ENCODE measurements at places on chromosomes 2 and 18.

GRCh38 chr18:6811816-6812215 lies 82.3 kb downstream of the ARHGAP28 start:
- DNase-seq, result no peak

DNA sequence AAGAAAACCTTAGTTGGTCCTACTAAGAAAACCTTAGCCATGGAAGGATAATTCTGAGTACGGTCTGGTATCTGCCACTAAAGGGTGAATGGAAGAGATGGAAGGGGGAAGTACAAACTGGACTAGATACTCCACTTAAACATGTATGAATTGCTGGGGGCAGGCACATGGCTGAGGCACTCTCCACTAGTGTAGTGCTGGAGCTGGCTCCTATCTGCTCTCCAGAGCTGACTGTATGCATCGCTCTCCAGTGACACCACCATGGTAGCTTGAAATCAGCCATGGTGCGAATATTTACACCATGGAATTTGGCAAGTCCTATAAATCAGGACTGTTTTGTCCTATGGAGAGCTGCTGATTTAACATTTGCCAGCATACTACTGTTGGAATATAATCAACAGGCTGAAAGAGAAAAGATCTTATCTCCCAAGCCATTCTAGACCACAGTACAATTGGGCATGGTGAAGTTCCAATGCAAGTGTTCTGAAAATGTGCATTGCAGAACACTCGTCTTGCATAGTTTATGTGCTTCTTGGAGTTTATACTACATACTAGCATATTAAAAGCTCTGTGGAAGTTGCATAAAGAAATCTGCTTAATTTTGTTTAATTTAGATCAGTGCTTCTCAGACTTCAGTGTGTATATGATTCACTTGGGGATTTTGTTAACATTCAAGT lies 277.4 kb downstream of the TDRD15 start:
- no peak for DNase-seq

DNA sequence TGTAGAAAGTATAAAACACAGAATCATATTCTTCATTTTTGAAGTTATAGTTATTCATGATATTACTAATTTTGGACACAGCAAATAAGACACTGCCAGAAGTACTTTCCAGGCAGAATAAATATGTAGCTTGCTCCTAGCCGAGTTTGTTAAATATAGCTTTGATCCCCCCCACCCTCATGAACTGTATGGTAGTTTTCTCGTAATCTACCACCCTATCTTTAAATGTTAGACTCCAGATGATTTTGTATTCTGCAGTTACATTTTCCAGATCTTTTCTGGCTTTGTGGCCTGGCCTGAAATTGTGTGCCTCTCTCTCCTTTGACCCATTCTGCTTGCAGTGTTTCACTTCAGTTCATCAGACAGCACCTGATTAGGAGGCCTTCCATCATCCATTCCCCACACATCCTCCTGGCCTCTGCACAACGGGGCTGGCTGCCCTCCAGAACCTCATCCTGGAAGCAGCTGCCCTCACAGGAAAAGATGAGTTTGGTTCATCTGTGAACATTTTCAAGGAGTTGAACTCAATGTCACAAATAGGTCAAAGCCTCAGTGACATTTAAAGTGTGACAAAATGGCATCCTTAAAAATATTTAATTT lies 4.7 kb upstream of the KCNJ3 start:
- no peak for DNase-seq

DNA sequence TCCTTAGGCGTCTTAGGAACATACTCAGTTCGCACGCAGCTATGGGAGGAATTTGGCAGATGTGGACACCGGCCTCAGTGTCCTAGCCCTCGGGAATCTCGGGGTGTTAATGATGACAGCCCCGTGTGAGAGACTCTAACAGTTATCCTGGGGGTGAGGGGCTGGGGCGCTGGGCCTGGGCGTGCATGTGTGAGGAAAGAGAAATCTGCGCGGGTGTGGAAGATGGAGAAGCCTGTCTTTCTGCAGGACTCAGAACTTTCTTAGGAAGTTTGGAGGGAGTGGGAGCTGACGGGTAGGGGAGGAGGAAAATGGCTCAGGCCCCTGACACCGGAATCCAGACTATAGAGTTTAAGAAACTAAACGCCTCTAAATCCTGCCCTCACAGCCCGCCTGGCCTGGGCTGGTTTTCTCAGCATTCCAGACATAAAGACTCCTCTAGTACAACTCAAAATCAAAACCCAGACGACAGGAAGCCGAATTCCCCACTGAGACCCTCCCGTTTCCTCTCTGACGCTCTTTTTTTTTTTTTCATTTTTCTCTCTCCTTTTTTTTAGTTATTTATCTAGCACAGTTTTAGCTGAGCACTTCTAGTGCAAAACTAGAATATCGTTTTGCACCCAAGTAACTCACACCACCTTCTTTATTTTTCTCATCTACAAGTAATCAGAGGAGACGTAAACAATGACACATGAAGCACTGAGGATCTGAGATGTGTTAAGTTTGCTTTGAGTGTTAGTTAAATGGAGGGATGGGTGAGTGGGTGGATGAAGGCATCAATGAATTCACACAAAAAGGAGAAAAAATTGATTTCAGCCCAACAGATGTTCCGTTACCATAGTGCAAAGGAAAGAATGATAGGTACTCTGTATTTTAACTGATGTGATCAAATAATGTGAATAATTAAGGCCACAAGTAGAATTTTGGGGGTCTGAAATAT lies 1.2 kb upstream of the HAAO start:
- no peak for DNase-seq

- no peak for DNase-seq
Observed at GRCh38 chr18:64747803-64748202, 598.9 kb upstream of the LINC00305 start.

DNA sequence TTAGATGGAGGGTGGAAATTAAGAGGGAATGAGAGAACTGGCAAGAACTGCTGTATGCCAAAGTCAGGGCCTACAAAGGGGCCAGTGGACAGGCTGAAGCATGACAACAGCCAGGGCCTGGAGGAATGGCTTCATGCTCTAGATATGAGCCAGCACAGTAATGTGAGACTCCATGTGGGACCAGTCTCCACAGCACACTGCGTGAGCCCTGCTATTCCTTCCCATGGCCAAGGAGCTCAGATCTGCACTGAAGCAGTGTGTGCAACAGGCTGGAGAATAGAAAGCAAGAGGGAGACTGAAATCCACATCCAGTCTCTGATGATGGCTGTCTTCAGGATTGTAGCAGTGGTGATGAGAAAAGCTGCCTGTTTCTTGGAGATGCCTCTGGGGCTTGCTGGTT lies 162.8 kb downstream of the TPGS2 start:
- DNase-seq, result no peak

DNA sequence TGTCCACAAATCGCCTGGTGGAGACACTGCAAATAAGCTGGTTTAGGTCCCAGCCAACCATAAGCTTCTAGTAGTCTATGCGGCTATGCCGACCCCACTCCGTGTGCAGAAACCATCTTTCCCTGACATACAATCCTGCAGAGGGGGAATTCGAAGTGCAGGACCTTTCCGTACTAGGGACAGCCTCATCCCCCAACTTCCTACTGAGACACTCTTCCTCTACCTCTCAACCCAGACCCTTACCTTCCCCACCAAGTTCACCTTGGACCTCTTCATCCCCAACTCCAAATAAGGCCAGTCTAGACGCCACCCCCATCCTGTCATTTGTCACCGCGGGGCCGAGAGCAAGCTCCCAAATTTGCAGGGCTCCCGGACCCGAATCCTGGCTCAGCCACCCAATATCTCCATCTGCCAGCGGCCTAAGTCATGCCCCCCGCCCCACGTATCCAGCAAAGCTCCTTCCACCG lies 496 bp downstream of the SUCLG1 start:
- DNase-seq, result no peak

DNA sequence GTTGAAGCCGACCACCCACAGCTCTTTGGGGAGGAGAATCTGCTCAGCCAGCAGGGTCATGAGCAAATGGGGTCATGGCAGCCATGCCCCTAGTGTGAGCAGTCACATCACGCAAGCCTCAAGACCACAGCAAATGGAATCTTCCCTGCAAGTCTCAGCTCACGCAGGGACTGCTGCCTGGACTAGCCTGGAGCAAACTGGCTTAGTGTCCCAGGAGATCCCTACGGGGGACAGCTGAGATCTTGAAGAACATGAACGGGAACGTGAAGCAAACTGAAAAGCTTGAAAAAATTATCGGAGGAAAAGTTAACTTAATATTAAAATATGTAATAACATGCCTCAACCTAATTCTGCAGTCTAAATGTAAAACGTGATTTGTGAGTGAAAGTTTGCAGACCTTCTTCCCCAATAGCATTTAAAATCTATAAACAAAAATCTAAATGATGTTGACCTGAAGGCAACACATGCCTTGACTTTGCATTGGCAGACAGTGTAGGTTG lies 118.4 kb downstream of the FAM124B start:
- no peak for DNase-seq

GRCh38 chr2:60764736-60765534 lies 8.9 kb downstream of the PAPOLG start:
- DNase-seq, result no peak

DNA sequence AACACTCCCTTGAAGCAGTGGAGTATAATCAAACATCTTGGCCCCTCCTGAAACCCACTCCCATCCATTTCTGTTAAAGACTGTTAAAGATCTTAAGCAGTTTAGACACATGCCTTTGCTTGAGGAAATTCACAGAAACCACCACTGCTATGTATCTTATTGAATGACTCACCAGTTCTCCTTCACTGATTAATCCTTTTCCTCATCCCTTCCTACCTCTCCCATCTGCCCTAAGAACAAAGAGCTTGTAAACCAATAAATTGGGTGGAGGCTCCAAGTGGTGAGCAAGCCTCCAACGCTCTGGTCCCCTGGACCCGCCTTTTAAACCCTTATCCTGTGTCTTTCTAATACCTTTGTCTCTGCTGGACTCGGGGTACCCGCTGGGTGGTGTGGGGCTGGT lies 746.1 kb downstream of the LRP1B start:
- DNase-seq, result no peak

- DNase-seq, result no peak
Observed at GRCh38 chr18:64403784-64404503, 255.1 kb upstream of the LINC00305 start.

- DNase-seq, result no peak
Observed at GRCh38 chr2:25928668-25929067, 50.4 kb upstream of the ASXL2 start.

DNA sequence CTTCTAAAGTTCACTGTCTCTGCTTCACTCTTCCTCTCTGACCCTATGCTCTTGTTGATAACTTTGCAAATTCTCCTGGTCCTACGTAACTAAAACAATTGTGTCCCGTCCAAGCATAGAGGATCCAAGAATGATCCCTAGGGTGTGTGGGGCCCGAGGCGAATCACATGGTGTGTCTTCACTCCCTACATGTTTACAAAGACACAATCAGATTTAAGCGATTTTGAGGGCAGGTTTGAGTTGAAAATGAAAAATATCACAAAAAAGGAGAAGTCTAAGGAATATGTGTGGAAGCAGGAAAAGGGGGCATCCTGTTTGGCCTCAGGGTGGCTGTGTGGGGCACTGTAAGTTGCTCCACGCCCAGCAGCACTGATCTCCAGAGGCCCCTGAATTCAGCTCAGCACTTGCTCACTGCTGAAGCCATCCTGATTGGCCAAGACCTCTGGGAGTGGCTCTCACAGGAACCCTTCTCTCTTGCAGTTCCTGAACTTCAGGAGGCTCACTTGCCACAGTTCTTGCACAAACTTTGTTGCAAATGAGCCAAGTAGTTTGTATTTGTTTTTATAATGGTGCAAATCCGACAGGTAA lies 363.6 kb downstream of the ZNF521 start:
- no peak for DNase-seq

GRCh38 chr2:237435844-237436587 lies 22.1 kb upstream of the COL6A3 start:
- no peak for DNase-seq

GRCh38 chr18:27253571-27253970 lies 68.5 kb upstream of the CHST9 start:
- DNase-seq, result no peak

DNA sequence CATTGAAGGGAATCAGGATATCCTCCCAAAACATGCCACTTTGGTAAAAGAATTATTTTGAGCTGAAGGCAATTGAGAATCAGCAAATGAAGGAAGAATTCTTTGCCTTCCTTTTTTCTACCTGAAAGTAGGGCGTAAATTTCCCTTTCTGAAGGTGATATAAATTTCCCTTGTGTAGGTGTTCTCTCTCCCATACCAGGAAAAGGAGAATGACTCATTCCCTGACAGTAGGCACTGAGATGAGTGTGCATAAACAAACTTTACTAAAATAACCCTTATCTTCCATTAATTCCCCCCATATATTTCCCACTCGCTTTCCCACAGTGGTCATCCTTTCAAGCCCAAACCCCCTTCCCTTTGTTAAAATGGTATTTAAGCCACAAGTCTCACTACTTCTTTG lies 1339.0 kb downstream of the LRP1B start:
- no peak for DNase-seq

- DNase-seq, result no peak
Observed at GRCh38 chr2:121634354-121635307, 14.6 kb downstream of the CLASP1 start.

DNA sequence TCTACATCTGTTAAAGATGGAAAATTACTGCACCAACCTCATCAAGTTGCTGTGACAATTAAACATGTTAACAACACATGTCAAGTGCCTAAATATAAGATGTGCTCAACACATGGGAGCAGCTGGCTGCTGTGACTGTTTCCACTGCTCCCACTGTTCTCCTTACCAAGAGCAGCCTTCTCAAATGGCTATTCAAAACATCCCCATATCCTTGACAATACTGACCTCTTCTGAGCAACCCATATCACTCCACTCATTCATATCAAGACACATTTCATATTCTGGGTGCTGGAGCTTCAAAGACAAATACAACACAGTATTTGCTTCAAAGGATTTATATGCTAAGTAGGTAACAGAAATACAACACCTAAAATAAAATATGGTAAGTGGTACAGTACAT lies 60.3 kb downstream of the PIAS2 start:
- no peak for DNase-seq

DNA sequence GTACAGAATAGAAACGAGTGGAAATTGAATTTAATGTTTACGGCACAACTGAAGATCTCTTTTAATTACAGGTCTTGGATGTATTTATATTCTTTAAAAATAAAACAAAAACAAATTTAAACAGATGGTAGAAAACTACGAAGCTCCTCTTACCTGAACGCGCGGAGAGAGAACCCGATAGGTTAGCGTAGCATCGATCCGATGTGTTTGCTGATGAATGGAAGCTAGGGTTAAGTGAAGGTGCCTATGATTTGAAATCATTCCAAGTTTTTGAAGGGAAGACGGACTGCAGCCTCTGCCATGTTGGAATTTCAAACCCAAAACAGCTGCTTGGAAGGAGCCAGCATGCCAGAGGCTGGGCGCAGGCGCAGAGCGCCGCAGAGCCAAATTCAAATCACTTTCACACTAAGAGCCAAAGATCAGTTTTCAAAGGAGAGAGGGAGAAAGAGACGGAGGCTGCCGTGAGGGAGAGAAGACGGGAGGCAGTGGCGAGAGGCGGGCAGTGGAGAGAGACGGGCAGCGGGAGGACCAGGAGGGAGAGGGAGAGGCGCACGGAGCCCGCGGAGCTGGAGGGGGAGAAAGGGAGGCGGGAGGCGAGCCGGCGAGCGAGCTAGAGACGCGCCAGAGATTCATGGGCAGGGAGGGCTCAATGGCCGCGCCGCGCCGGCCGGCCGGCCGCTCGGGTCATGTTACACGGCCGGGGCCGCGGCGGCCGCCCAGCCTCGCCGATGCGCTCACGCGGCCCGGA lies at the start of gene FIGN:
Gene FIGN, minus strand, starts transcription at position 324 of the 748 bp plus-strand sequence. CDS start 1,081 bp downstream, outside the sequence.
- no peak for DNase-seq

- no peak for DNase-seq
Observed at GRCh38 chr2:229900012-229900411, 21.8 kb downstream of the TRIP12 start.

- DNase-seq, result no peak
Observed at GRCh38 chr2:113886479-113887008, 3.3 kb upstream of the ACTR3 start.

- DNase-seq, result no peak
Observed at GRCh38 chr2:234364661-234365060, 132.2 kb downstream of the ARL4C start.
